NCI-H524 treated with DMSO at 0.1 percent for 48 hours (cell line): ENCODE measurements at places on chromosomes 7 and 10.

DNA sequence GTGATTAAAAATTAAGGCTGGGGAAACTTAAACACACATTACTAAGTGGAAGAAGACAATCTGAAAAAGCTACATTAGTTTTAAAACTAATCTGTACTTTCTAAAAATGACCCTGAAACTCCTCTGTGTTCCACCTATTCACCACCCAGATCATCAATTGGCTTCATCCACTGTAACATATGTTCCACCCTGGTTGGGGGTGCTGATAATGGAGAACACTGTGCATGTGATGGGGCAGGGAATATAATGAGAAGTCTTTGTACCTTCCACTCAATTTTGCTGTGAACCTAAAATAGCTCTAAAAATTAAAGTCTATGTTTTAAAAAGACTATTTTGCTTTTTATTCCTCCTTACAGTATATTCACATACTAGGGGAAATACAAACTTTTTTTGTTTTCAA lies 132.7 kb downstream of the CNOT4 start:
- no peak for DNase-seq

DNA sequence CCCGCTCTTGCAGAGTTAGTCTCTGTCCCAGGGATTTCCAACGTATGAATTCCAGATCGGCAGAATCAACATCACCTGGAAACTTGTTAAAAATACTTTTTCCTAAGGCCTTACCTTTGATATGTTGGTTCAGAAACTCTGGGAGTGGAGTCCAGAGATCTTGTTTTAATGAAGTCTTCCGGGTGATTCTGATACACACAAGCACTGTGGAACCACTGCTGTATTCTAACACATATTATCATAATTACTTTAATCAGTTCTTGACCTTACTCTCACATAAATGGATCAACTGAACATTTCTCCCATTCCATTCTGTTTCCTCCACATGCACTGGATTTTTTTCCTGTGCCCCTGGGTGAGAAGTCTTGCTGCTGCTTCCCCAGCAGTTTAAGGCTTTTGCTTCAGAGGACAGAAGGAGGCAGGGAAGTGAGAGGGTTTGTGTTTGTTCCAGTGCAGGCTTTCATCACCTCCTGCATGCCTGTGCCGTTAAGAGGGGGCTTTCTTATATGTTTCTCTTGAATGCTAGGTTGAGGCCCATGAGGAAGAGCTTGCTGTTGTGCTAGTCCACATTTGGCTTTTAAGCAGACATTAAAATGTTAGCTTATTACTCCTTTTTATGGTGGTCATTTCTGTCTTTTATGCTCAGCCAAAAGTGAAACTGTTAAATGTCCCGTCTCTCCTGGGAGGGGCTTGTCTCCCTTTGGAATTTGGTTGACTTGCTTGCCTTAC lies 32.4 kb downstream of the CCSER2 start:
- DNase-seq = no peak

GRCh38 chr7:121752706-121753105 lies 120.3 kb upstream of the PTPRZ1 start:
- no peak for DNase-seq

GRCh38 chr10:100020142-100020885 lies 10.6 kb upstream of the DNMBP start:
- peak; percentile 8 for DNase-seq

DNA sequence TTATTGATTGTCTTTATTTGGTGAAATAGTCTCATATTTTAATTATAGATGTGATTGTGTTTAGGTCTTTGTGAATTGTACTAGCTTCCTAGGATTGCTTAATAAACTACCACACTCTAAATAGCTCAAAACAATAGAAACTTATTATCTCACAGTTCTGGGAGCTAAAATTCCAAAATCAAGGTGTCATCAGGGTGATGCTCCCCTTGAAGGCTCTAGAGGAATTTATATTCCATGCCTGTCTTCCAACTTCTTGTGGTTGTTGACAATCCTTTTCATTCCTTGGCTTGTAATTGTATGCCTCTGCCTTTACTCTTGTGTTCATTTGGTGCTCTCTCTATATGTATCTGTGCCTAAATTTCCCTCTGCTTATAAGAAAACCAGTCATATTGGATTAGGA lies 155.3 kb upstream of the AKR1E2 start:
- DNase-seq = no peak

GRCh38 chr7:148304083-148304335 lies 286.6 kb upstream of the C7orf33 start:
- no peak for DNase-seq
